ENCODE measurements at places on chromosomes 12 and 14.

DNA sequence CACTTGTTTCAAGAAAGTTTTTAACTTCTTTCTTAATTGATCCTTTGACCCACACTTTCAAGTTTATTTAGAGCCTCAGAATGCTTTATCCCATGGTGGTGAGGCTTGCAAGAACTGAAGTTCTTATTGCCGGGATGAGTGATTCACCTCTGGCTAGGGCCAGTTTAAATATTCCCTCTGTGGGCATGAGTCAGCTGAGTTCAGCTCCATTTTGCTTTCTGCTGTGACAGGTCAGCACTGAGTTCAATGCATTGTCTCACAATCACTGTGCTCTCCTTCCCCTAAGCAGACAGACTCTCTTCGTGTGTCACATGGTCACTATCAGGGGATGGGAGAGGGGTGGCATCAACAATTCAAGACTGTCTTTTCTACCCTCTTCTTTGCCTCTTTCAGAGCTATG, 514.6 kb upstream of the FBXO33 start:
- DNase-seq: no peak

- no peak for DNase-seq
Measured at GRCh38 chr14:69635981-69636639, 24.7 kb downstream of the SUSD6 start.

GRCh38 chr12:104582739-104583138, 126.0 kb downstream of the CHST11 start:
- no peak for DNase-seq

GRCh38 chr12:52284562-52285171, 6.7 kb downstream of the KRT81 start:
- DNase-seq: no peak

DNA sequence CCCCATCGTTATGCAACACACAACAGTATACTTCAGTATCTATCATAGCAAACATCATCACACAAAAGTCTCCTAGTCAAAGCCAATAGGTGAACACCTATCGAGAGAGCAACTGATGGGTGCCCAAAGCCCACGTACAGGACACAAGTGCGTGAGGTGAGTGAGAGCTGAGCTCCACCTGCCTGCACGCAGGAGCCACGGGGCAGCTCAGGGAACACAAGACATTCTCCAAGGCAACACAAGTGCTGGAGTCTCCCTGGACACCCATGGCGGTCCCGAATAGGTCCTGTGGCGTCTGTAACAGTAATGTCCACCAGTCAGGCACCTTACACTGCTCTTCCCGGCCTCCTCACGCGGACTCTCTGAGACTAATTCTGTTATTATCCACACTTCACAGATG, 44.3 kb downstream of the CDC42BPB start:
- no peak for DNase-seq

GRCh38 chr12:125122668-125123067, 57.4 kb downstream of the AACS start:
- no peak for DNase-seq

DNA sequence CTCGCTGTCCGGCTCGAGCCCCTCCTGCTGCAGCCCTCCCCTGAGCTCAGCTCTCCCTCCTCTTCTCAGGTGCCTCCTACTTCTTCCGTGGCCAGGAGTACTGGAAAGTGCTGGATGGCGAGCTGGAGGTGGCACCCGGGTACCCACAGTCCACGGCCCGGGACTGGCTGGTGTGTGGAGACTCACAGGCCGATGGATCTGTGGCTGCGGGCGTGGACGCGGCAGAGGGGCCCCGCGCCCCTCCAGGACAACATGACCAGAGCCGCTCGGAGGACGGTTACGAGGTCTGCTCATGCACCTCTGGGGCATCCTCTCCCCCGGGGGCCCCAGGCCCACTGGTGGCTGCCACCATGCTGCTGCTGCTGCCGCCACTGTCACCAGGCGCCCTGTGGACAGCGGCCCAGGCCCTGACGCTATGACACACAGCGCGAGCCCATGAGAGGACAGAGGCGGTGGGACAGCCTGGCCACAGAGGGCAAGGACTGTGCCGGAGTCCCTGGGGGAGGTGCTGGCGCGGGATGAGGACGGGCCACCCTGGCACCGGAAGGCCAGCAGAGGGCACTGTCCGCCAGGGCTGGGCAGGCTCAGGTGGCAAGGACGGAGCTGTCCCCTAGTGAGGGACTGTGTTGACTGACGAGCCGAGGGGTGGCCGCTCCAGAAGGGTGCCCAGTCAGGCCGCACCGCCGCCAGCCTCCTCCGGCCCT, 22.8 kb downstream of the MMP17 start:
- DNase-seq: peak; percentile 64

DNA sequence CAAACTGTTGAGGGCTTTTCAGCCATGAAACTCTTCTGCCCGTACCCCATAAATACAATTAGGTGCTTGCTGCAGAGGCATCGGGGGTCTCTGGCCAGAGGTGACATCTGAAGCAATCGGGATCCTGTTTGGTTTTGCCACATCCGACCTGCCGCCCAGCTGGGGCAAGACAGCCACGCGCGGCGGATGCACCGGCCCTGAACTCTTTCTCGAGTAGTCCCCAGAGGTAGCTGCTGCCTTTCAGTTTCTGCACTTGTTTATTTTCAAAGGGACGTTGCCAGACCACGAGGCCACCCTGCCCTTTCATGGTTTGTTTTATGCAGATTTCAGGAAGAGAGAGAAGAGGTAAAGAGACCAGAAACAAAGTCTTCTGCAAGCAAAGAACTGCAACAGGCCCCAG, 10.6 kb upstream of the MLXIP start:
- DNase-seq: no peak

DNA sequence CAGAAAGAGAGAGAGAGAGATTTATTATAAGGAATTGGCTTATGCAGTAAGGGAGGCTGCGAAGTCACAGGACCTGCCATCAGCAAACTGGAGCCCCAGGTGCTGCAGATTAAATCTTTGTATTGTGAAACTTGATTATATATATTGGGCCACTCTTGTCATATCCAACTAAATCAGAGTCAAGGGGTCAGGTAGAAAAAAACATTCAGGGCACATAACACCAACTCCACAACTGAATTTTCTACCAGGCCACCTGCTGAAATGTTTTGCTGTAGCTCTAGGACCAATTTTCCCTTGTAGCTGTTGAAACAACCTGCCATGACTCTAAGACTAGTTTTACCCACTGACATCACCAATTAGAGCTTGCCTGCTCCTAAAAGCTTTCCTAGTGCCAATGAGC, 1240.8 kb downstream of the SLC16A7 start:
- DNase-seq: no peak

GRCh38 chr14:102826161-102826560, 48.9 kb downstream of the TRAF3 start:
- DNase-seq: no peak

DNA sequence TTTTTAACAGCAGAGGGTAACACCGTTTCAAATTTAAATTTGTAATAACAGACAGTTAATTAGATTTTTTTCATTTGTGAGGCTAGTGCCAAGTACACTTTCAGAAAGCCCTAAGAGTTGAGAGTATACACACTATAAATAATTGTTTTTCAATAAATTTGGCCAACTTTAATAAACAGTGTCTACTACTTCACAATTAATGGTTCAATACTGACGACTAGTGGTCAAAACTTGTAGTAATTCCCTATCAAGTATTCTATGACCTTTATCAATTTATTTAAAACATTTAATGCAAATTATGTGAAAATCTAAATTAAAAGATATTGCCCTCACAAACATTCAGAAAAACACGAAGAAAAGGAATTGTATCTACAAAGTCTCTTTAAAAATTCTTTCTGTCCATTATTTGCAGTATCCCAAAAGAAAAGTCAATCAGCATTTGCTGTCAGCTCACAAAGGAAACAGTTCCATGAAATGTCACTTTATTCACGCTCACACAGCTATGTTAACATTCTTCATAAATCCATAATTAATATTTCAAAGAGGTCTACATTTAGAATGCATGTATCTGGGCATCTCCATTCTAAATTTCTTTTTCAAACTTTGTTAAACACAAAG, 91.2 kb downstream of the CEP128 start:
- peak; percentile 73 for DNase-seq

DNA sequence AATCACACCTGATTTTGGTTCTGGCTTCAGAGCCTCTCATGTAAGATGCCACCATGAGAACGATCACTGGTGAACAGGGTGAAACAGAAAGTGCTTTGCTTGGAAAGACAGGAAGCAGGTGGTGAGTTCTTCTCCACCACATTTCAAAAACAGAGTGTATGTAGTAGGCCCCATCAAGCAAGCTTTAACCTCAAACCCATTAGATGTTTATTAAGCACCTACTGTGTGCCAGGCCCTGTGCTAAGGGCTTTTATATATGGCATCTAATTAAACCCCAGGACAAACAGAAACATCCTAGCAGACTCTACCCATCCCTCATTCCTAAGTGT, 47.8 kb upstream of the MED13L start:
- DNase-seq: no peak

DNA sequence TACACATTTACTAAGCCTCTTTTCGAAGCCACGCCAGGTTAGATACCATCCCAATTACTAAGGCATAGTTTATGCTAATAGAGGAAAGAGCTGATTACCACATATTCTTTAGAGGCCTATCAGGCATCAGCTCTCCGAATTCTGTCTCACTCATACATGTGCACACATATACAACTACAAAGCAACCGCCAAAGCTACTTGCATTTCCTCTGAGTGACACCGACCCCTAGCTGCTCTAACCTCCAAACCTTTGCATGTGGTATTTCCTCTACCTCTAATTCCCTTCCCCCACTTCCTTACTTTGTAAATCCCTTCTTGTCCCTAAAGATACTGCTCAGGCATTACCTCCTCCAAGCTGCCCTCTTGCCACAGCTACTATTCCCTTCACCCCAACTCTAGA, 107.2 kb downstream of the DUSP6 start:
- DNase-seq: peak; percentile 49

DNA sequence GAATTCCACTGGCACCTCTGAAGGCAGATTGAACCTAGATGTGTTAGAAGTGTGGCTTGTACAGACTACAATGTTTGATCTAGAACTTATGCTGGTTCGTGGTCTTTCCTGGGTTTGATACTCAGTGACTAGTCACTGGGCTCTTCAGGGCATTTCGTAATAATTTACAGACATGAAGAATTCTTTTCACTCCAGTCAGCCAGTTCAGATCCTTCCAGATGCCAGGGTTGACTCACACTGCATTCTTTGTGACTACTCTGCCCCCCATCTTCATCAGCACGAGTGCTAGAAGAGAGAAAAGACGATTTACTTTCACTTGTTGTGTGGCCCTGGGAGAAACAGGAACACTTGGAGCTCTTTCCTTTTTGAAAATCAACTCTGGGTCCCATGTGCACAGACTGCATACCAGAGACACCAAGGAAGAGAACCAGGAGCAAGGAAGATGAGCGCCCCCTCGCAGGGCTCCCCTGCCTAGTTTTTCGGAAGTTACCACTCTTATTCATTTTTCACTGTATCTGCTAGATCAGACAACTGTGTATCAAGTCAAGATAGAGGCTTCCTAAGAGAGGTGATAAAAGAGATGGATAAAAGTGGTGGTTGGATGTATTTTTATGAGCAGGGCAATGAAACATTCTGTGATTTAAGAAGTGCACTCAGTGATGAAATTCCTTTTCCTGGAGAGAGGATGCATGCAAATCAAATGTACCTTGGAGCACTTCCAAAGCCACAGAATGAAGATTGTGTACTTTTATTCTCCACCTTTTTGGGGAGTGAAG, 33.5 kb upstream of the EVL start:
- peak; percentile 97 for DNase-seq

GRCh38 chr14:63670692-63671091, 29.0 kb upstream of the WDR89 start:
- no peak for DNase-seq

DNA sequence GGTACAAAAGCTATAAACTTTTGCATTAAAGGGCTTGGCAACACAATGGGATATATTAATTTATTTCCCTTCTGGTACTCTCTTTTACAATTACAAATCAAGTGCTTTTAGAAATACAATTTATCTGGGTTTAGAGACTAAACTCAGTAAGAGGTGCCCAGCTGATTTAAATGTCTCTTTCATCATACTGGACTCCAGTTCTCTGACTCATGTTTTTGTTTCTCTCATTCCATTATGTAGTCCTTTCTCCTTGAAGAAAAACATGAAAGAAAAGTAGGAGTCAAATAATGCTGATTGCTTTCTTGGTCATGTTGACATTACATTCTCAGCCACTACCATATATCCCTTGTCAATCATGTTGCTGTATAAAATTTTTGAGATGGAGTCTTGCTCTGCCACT, 36.3 kb upstream of the CFL2 start:
- peak; percentile 53 for DNase-seq

GRCh38 chr12:119117936-119118335, 60.8 kb upstream of the HSPB8 start:
- DNase-seq: no peak
